ENCODE measurements at places on chromosomes 12 and 14. TPM values are rescaled to one million over a fixed set of nuclear protein-coding genes. Genes with fewer than 3 reads are reported as not detected.

DNA sequence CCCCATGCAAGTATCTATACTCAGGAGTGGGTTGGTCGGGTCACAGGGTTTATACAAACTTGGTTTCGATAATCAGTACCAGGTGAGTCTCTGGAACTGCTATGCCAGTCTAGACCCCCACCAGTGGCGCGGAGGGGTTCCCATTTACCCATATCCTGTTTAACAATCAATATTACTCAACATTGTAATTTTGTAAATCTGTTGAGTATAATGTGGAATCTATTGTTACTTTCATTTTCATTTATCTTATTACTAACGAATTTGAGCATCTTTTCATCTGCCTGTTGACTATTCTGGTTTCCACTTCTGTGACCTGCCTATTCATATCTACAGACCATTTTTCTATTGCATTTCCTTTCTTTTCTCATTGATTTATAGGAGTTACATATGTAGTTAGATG is 275.2 kb upstream of the CRY1 start:
- peak; percentile 28 for DNase-seq

GRCh38 chr12:94674835-94675234 is 24.5 kb upstream of the TMCC3 start:
- no peak for DNase-seq

PROX2 gene
- 0.05 TPM for total RNA-seq

DNA sequence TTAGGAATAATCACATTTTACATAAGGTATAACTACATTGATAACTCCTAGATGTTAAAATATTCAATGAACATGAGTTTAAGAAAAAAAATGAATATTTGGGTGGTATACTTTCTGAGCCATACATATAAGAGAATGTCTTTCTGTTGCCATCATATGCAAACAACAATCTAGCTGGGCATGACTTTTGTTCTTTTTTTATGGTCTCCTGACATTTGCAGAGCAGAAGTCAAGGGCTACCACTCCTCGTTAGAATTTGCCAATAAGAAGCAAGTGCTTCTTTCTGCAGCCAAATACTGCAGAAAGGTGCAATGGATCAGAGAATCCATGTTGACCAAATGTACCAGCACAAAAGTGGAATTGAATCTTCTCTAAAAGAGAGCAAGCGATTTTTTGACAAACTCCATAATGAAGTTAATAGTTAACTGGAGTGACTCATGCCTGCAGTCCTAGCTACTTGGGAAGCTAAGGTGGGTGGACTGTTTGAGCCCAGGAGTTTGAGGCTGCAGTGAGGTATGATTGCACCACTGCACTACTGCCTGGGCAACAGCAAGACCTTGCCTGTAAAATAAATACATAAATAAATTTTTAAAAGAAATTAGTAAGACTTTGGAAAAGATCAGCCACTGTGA is 25.5 kb upstream of the CCDC91 start:
- no peak for DNase-seq

GRCh38 chr14:94059998-94060397 is 21.0 kb downstream of the DDX24 start:
- DNase-seq: no peak

DNA sequence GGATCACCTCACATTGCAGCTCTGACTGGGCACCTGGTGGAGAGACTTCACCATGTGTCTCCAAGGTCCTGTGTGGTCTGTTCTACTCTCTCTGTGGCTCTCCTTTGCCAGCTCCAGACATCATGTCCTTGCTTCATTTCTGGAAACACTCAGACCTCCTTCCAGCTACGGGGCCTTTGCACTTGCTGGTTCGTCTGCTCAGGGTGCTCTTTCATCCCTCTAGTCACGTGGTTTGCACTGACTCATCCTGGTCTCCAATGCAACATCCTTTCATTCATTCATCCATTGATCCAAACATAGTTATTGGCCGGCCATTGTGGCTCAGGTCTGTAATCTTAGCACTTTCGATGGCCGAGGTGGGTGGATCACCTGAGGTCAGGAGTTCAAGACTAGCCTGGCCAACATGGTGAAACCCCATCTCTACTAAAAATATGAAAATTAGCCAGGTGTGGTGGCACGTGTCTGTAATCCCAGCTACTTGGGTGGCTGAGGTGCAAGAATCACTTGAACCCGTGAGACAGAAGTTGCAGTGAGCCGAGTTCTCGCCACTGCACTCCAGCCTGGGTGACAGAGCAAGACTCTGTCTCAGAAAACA is 23.9 kb upstream of the CCDC63 start:
- no peak for DNase-seq

DNA sequence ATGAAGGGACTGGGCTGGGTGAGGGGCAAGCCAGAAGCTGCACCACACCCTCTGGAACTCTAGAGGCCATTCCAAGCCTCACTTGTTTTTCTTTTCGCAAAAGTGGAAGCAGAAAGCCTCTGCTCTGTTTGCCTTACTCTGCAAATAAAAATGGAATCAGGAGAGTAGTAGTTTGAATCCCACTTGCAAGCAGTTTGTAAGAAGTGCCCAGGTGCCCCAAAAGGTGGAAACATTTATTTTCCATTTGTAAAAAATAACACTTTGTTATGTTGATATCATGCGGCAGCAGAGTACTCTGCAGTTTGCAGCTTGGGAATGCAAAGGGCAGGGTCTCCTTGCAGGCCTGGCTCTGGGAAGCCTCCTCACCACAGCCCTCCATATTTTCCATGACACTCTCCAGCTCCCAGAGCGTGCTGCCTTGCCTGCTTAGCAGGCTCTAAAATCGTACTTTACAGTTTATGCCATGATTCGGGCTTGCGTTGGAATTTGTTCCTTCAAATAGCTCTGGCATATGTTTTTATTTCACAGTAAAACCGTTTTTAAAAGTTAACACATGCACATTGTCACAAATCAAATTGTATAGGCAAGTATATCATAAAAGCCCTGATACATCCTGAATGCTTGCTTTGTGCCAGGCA is 20.0 kb downstream of the TUNAR start:
- DNase-seq: no peak

CFAP251 gene
- 0.82 TPM for total RNA-seq

DNA sequence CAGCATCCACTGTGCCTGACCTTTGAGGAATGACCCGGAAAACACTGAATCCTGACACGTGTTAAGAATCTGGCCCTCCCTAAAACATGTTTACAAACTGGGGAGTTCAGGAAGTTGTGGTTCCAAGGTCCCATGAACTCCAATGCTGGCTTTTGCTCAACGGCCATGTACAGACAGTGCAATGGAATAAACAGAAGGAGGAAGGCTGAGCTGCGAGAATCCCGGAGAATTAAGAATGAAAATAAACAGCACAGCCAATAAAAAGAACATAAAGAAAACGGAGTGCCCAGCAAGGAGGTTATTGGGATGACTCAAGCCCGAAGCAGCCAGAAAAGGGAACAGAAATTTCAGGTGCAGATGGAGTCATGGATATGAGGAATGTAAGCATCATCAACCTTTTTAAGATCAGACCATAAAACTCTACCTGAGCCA is 32.3 kb downstream of the BCL11B start:
- no peak for DNase-seq

GRCh38 chr12:127654383-127654985 is 612.5 kb upstream of the TMEM132C start:
- DNase-seq: no peak

DNA sequence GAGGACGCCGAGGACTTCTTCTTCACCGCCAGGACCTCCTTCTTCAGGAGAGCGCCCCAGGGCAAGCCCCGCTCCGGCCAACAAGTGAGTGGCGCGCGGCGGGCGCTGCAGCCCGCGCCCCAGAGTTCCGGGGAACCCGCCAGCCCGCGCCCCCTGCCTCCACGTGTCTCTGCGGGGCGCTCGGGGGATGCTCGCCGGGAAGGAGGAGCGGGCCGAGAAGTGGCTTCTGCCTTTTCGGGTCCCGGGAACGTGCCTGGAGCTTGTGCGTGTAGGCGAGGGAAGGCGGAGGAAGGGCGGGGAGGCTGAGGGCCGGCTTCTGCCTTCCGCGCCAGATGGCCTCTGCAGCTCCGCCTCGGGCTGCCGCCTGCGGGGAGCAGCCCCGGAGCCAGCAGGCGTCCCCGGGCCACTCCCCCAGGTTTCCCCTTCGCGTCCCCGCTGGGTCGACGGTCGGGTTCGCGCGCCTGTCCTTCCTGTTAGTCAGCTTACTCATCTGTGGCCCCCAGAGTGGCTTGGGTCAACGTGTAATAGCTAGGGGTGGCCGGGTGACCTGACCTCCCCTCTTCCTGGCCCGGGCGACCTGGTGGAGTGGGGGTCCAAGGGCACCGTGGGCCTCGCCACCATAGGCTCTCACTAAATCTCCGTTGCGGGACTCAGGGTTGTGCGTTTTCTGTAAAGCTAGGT is 505 bp downstream of the RASSF3 start:
- peak; percentile 63 for DNase-seq

GRCh38 chr12:82047446-82047845 is 288.3 kb upstream of the PPFIA2 start:
- no peak for DNase-seq

DNA sequence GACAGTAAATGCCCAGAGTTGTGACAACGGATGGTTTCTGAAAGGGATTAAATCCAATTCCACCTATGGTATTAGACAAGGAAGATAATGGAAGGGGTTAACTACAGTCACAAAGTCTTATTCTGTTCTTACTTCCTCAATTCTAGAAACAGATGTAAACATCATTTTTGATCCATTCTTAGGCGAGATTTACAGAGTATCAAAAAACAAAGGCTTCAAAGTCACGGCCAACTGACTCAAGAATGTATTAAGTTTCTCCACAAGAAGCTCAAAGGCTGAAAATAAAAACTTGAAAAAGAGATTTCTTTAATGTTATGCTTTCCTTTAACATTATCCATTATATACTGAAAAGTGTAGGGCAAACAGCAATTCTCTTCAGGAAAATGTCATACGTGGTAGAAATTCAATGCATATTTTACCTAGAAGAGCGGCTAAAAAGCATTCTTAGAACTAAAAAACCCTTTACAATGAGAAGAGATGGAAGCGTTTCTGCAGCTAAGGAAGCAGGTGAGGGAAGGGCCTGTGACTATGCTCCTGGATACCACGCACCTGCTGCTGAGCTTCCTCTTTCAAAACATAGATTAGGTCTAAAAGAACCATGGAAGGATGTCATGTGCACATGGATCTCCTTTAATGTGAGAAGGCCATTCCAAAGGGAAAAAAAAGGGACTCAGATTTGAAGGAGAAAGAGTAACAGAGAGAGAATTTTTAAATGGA is 185.8 kb downstream of the STXBP6 start:
- no peak for DNase-seq

ABCC9 gene
- total RNA-seq: 0.07 TPM

C12orf54 gene
- not detected for total RNA-seq

GRCh38 chr12:93402333-93403311 is 24.9 kb downstream of the NUDT4 start:
- no peak for DNase-seq

WNT1 gene
- total RNA-seq: 0.60 TPM

DNA sequence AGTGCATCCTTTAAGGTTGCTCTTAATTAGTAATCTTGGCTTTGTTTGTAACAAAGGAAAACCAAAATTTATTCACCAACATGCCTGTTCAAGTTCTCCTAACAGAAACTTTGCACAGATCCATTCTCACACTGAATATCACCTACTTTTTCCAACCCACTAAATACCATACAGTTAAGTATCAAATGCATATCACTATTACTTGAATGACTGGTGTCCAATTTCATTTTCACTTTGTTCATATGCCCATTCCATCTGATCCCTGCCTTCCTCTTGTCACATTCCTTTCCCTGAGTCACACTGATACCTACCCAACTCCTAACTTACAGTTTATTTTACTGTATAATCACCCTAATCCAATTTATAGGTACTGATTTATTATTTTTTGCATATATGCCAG is 286.4 kb downstream of the NELL2 start:
- no peak for DNase-seq

AGAP2 gene
- total RNA-seq: 29.0 TPM

DNA sequence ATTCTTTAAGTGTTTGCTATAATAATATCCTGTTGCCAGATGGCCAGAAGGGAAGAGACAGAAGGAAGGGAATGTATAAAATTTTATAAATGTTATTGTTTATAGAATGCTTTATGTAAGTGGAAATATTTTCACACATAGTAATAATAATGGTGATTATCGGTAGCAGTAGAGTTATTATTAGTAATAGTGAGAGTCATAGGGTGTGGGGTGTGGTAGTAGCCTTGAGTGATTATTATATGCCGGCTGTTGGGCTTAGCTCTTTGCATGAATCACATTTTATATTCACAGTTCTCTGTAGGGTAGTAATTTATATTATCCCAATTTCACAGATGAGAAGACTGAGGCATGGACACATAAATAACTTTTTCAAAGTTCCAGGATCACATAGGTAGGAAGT is 391.4 kb downstream of the C12orf75 start:
- no peak for DNase-seq

DNA sequence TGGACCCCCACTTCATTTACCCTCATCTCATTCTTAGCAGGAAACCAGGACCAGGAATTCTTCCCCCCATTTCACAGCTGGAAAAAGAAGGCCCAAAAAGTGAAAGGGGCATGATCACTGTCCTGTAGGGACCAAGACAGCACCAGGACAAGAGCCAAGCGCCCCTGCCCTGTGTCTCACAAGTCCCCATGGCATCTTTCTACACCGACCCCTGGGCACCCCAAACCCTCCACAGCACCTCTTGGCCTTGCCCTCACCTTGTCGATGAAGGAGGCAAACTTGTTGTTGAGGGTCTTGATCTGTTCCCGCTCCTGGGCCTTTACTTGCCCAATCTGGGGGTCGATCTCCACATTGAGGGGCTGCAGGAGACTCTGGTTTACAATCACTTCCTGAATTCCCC is 710 bp downstream of the KRT76 start:
- no peak for DNase-seq
